Stimulated activated CD8-positive, alpha-beta memory T cell treated with anti-CD3 and anti-CD28 coated beads, Interleukin-7, amount 100 ng/mL, for 1 hour (primary cell): ENCODE measurements at places on chromosomes 4 and X.

GRCh38 chr4:76767983-76768382 is 130.0 kb downstream of the SOWAHB start:
- no peak for DNase-seq

GRCh38 chrX:149207518-149207917 is 297.6 kb downstream of the IDS start:
- DNase-seq = no peak

DNA sequence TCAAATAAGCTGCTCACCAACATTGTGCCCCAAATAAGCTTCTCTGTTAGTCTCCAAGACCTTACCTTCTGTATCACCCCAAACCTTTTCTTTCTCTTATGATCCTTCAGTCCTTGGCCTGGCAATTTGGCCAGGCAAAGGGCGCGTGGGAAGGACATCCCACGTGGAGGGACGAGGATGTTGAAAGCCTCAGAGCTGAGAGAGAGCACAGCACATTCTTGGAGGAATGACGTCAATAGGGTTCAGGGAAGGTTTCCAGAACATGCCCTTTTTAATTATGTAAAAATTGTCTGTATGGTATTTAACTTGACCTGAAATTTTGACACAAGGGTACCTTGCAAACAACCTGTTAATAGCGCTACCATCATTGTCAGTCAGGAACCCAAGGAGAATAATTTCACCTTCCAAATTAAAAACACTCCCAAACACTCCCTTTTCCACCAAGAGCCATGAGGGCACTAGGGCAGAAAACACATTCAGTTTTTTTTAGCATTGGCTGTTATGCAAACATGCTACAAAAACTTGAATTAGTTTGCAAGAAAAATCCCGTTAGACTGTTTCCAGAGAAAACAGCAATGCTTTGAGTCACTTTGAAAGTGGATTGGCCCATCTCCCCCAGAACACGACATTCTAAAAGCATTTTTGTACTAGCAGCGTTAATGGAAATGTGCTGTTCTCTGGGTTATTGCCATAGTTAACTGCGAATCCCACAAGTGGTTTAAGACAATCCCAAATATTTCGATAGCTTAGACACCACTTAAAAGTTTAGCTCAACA is 183.2 kb upstream of the PUDP start:
- DNase-seq = no peak

DNA sequence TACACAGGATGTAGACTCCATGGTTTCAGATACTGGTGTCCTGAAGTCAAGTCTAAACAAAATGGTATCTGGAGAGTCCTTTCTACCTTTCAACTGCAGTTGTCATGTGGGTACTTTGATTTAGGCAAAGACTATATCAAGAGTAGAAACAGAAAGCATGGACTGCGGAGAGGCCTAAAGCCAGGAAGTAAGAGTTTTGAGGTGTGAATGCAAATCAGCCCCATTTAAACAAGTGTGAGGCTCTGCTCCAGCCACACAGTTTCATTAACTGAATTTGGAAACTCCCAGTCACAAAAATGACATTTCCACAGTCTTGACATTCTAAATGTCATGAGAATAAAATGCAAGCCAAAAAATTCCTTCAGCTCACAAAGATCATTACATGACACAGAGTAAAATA is 87.2 kb upstream of the MCF2 start:
- no peak for DNase-seq

- DNase-seq = no peak
These were observed 115.4 kb upstream of the NUDT6 start for GRCh38 chr4:123037804-123038203.

DNA sequence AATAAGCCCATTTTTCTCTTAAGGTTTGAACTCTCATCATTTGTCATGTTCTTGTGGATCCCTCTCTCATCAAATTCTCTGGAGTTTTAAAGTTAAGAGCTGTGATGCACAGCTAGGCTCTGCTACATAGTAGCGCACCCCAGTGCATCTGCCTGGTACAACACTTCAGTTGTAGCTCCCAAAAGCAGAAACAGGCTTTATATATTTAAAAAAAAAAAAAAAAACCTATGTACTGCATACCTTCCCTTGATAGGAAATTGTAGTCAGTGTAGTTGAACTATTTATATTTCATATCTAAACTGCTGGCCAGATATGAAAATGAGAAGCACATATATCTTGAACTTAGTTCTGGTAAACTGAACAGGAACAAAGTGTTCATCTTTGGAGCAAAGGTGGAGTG is 131.4 kb downstream of the KLHL13 start:
- DNase-seq = no peak

DNA sequence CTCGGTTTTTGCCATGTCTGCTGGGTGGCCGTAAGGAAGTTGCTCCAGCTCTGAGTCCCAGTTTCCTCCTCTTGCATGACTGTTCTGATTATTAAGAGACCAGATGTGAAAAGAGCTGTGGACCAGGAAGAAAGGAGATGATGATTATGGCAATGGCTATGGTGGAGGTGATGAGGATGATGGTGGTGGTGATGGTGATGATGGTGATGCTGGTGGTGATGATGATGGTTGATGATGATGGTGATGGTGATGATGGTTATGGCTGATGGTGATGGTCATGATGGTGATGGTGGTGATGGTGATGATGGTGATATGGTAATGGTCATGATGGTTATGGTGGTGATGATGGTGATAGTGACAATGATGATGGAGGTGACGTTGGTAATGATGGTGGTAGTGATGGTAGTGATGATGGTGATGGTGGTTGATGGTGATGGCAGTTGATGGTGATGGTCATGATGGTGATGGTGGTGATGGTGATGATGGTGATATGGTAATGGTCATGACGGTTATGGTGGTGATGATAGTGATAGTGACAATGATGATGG is 107.8 kb upstream of the NKX1-1 start:
- no peak for DNase-seq

DNA sequence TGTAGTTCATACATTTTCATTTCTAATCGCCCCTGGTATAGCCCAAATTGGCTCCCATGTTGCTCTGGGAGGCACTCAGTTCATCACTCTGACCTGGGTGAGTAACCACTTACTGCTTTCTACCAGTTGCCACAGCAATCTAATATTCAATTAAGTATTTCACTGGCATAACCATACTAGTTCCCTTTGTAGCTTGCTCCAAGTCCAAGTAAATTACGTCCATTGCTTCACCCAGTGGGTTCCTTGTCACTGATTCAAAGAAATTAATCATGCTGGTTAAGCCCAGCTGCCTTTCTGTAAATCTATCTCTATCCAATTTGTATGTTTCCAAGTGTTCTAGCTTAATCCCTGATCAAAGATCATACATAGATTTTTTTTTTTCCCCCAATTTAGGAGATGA is 92.0 kb upstream of the CBR4 start:
- no peak for DNase-seq

GRCh38 chr4:20544645-20545044 is 155.6 kb upstream of the PACRGL start:
- DNase-seq = no peak
